ENCODE measurements at places on chromosomes 7 and 10.

DNA sequence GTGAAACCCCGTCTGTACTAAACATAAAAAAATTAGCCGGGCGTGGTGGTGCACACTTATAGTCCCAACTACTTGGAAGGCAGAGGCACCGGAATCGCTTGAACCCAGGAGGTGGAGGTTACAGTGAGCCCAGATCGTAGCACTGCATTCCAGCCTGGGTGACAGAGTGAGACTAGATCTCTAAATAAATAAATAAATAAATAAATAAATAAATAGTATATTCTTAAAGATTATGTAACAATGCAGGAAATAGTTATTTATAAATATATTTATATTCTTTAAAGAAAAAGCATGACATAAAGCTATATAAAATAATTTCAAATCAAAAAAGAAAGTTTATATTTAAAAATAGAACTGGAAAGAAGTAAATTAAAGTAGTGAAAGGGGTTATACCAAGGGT, 76.4 kb downstream of the MBL2 start:
- no peak for DNase-seq

GRCh38 chr10:112491144-112491543, 44.1 kb downstream of the VTI1A start:
- DNase-seq: no peak

DNA sequence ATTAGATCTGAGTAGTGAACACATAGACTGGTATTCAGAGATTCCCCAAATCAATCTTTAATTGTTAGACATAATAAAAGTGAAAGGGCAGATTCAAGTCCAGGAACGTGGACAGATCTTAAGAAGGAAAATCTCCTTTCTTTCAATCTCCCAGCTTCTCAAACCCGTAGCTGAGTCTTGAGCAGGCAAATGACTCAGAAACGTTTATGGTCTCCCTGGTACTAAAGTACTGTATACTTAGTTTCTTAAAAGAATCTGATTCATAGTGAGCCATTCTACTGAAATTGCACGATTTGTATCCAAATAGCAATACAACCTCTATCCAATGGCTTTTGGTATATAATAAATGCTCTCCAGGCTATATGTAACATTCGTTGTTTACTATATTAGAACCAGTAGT, 140.4 kb upstream of the RHEB start:
- no peak for DNase-seq

GRCh38 chr7:116633131-116633988, 38.6 kb upstream of the MET start:
- DNase-seq: no peak

Measured in NCI-H146 (cell line).